Activated naive CD4-positive, alpha-beta T cell treated with anti-CD3 and anti-CD28 coated beads for 36 hours (primary cell): ENCODE measurements at places on chromosomes 6 and 20.

GRCh38 chr6:74409447-74409846, 713.4 kb downstream of the CD109 start:
- no peak for DNase-seq

DNA sequence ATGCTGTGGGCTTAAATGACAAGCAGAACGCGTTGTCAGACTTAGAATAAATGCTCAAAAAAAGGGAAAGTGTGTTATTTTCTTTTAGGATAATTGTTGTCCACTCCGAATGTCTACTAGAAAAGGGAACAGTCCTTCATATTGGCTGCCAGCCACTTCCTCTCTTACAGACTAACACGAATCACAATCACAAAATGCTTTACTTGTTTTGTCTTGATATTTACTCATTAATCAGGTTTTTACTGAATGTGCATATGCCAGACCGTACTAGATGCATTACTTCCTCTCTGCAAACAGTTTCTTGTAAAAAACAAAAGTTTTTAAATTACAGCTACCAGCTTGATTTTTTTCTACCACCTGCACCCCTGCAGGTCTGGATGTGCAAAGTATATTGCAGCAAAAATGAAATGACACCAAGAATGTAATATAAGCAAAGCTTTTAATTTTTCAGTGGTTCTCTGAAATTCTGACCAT, 821 bp downstream of the DHX35 start:
- no peak for DNase-seq

- no peak for DNase-seq
These were observed 321.2 kb downstream of the UBE3D start for GRCh38 chr6:82744286-82745015.

GRCh38 chr20:22762576-22763256, 178.3 kb upstream of the FOXA2 start:
- DNase-seq: no peak

DNA sequence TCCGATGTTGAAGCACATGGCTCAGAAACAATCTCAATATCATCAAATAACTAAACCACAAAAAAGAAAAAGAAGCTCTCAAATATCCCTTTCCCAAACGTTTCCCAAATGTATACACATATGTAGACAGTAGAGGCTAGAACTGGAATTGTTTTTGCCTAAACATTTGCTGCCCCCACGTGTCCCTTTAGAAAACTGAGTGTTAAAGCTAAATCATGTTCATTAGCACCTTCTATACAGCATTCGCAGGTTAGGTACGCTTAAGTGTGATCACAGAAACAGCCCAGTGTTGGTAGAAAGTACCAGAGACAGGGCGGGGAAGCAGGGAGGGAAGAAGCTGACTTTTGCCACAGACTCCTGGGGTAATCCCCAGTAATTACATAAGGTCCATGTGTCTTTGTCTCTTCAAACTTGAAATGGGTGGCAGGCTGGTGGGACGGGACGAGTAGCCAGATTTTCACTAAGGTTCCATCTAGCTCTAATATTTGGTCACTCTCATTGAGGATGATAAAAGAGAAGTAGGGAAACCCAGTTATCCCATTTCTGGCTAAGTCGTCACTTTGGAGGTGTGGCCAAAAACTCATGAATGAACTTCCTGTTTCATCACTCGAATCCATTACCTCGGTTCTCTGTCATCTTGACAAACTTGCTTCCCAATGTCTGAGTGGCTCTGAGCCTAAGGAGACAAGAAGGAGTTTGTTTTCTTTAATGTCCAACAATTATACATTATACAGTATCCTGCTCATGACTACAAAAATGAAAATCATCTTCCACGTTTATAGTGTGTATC, 15.0 kb upstream of the TFAP2A start:
- peak; percentile 54 for DNase-seq

DNA sequence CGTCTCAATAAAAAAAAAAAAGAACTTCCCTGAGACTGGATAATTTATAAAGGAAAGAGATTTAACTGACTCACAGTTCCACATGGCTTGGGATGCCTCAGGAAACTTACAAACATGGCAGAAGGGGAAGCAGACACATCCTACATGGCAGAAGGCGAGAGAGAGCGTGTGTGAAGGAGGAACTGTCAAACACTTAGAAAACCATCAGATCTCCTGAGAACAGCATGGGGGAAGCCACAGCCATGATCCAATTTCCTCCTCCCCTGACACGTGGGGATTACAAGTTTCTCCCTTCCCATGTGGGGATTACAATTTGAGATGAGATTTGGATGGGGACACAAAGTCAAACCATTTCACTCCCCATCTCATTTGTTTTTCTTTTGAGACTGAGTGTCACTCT, 46.6 kb upstream of the TFAP2C start:
- DNase-seq: no peak

DNA sequence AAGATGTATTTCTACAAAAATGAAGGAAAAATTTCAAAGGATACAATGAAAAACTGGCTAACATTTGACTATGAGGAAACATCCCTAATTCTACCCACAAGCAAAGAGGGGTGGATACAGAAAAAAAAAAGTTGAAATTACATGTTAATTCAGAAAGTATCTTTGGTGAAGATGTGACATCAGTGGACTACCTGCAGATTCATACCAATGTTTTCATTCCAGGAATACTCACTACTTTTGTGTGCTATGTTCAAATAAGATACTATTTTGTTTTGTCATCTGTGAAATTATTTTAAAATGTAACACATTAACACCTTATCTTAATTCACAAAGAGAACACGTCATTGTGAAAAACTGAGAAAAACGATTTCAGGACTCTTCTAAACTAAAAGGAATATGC, 159.3 kb upstream of the SHLD1 start:
- DNase-seq: no peak

GRCh38 chr6:6466967-6467761, 121.4 kb upstream of the LY86 start:
- no peak for DNase-seq

DNA sequence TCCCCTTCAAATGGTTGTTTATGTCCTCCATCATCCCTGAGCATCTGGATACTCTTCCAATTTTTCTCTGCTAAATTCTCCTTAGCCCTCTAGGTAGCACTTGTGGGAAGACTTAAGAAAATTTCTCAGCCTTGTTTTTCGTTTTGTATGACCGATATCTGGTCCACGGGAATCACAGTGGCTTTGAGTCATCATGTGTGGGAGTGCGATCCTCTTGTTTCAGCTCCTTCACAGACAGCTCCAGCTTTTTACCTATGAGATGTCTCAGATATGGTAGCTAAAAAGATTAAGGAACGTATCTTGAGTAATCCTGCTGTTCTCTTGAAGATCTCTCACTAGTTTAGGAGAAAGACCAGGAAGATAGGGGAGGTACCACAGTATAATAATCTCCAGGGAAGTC, 196.1 kb downstream of the GRM1 start:
- no peak for DNase-seq

DNA sequence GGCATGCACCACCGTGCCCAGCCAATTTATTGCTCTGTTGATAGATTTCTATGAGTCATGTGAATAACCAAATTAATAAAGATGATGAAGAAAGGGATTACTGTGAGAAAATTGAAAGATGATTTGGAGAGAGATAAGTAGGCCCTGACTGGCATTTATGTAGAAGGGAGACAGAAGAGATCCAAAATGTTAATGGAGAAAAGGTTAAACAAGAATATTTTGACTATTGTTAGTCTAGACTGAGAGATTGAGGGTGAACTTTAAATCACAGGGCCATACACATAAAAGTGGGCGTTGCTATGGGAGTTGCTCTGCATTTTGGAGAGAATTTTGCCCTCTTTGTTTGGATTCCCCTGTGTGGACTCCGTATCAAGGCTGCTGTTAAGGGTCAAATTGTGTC, 68.9 kb upstream of the SCAF8 start:
- DNase-seq: no peak

GRCh38 chr6:12637960-12638641, 78.5 kb upstream of the PHACTR1 start:
- DNase-seq: peak; percentile 71

DNA sequence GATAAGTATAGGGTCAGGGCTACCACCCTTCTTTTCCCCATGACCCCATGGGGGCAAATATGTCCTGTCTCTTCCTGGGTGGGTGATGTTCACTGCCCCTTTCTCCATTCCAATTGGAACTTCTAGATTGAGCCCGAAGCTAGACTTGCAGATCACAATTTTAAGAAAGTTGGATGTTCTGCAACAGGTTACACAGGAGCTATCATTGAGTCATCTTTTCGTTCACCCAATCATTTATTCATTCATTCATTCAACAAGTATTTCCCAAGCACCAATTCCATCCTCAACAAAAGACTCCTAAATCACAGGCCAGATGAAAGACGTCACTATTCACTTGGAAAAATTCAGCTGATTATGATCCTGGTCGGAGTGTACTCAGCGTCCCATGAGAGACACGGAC, 71.0 kb upstream of the FOXP4 start:
- DNase-seq: no peak

DNA sequence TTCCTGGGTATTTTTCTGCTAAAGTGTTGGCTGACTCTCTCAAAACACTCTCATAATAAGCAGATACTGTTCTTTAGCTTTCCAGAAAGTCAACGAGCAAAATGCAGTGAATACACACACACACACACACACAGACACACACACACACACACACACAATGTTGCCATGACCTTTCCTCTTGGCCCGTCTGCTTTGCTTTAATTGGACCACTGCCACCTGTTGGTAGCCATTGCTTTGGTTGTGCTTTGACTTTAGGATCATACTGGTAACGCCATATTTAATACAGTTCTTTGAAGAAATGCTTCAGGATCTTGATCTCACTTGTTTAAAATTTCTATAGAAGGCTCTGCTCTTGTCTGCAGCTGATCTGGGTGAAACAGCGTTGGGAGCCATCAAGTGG, 4.4 kb downstream of the FIG4 start:
- peak; percentile 55 for DNase-seq

DNA sequence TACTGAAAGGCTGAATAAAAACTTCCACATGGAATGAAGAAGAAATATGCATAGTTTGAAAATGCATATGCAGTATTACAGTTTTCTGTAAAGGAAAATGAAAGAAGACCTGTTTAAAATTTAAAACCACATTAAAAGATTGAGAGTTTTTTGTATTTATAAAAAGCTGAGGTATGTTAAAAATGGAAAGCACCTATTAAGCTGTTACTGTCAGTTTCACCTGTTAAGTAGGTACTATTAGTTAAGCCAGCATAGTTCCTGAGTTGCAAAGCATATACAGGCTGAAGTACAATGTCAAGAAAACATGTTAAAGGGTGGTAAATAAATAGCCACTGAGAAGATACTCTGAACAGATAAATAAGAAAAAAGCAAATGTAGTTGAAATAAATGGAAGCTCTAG, 69.9 kb downstream of the ATXN1 start:
- no peak for DNase-seq

- DNase-seq: no peak
These were observed 39.2 kb upstream of the IL17A start for GRCh38 chr6:52146851-52147445.

DNA sequence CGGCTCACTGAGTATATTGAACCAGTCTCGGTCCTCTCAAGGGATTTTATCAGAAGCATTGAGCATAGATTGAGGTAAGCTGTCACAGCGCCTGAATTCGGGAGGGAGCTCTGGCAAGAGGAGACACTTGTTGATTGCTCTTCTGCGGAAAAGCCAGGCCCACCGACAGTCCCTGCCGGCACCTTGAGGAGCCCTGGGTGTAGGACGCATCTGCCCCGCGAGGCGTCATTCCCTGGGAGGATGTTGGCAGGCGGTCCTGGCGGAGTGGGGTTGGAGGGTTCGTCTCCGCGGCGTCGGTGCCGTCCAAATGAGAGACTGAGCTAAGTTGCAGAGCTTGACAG, 843 bp downstream of the FBXO9 start:
- peak; percentile 61 for DNase-seq

DNA sequence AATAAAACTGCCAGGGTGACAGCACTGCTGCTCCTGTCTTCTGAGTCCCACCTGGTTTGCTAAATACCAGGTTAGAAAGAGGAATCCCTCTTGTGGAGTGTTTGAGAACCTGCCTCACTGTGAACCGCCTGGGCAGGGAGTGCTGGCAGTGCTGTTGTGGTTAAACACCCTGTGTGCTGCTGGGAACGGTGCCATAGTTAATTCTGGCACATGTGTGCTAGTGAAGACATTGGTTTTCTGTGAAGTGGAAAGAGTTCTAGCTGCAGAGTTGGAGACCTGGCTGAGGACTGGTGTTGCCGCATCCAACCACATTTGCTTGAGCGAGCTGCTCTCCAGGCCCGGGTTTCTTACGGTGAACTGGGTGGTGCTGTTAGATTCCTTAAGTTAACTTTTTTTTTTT, 72.7 kb downstream of the IGF2R start:
- no peak for DNase-seq

DNA sequence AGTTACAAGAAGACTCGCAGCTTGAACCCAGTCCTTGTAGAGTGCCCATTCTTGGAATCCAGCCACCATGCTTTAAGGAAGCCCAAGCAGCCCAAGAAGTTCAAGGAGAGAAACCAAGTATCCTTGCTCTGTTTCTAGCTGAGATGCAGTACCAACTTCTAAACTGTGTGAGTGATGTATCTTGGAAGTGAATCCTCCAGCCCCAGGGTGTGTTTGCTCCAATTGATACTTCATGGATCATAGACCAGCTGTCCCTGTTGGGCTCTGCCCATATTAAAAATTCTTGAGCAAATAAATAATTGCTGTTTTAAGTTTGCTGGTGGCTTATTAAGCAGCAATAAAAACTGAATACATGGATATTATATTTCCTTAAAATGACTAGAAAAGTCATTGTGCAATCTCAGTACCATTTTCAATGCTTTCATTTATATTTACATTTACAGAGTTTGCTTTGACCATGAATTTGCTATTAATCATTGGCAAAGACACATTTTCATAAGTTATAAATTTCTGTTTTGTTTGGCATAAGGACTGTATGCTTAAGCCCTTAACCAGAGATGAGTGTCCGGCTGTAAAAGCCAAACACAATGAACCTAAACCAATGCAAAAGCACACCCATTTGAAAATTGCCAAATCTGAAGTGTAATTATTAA, 9.2 kb downstream of the SPTLC3 start:
- DNase-seq: no peak

DNA sequence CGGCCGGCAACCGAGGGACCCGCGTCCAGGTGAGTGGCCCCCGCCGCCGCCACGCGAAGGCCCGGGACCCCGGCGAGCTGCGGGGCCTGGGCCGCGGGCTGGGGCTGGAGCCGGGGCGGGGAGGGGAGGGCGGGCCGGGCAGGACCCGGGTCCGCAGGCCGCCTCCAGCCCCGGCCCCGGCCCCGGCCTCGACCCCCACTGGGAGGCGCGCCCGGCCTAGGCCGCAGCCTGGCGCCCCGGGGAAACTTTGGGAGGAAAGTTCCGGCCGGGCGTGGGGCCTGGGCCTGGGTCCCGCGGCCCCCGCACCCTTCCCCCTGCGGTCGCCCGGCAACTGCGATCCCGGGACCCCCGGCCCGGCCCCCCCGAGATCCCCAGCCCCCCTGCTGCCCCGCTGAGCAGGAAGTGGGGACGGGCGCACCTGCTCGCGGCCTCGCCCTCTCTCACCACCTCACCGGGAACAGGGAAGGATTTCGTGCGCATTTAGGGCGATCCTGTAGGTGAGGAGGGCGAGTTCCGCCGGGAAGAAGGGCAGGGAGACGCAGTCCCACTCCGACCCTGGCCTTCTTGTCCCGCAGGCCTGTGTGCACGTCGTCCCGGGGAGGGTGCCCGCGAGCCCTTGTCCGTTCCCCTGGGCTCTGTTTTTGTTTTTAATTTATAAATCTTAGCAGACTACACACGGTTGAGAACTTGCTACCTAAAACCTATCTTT, 402 bp downstream of the OSBPL2 start:
- no peak for DNase-seq

- DNase-seq: no peak
These were observed 163.6 kb downstream of the JARID2 start for GRCh38 chr6:15409301-15410125.

- DNase-seq: no peak
These were observed 44.6 kb upstream of the TBC1D7 start for GRCh38 chr6:13372688-13373487.

GRCh38 chr6:144449911-144450597, 164.9 kb downstream of the UTRN start:
- no peak for DNase-seq
